ENCODE measurements at places on chromosomes 11 and 22. TPM values are rescaled to one million over a fixed set of nuclear protein-coding genes. Genes with fewer than 3 reads are reported as not detected.

MMP10 gene
- total RNA-seq, result not detected

SLC22A6 gene
- not detected for total RNA-seq

GRCh38 chr22:39658367-39658766, 87.8 kb downstream of the CACNA1I start:
- H3K27ac ChIP-seq, result no peak overlapping the region
- no peak for DNase-seq
- H3K4me1 ChIP-seq, result peaks cover 15% of the 10 kb centered on the region
- H3K36me3 ChIP-seq, result no peaks in the 10 kb centered on the region
- H3K4me3 ChIP-seq, result no peak overlapping the region

DNA sequence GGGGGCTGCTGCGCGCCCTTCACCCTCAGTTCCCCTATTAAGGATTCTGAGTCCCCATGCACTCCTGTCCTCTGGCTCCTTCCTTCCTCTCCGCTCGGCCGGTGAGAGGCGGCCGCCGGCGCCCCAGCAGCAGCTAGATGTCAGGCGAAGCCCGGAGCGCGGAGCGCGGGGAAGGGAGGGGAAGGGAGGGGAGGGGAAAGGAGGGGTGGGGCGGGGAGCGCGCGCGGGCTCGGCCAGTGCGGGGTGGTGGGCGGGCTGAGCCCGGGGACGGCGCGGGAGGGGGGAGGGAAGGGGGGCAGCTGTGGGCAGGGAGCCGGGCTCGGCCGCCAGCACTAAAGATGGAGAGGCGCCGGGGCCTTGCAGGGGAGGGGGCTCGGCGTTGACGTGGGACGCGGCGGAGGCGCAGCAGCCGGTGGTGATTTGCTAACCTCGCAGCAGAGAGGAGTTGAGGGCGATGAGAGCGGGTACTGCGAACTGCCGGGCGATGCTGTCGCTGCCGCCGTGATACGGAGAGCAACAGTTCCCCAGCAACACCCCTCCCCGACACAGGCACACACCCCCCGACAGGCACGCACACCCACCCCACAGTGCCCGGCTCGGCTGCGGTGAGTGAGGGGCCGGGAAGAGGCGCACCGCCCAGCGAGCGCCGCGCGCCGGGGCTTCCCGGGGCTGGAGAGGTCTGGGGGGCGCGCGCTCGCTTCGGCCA, at the start of gene ZBTB16:
Gene ZBTB16, plus strand, starts transcription at position 434 of the 706 bp plus-strand sequence. CDS start 3,590 bp downstream, outside the sequence.
- DNase-seq, result peak; percentile 80
- H3K4me1 ChIP-seq, result peaks cover 37% of the 10 kb centered on the region
- peak within 1 kb of the TSS; percentile 97 for H3K27ac ChIP-seq
- H3K4me3 ChIP-seq, result peak within 1 kb of the TSS; percentile 96

DNA sequence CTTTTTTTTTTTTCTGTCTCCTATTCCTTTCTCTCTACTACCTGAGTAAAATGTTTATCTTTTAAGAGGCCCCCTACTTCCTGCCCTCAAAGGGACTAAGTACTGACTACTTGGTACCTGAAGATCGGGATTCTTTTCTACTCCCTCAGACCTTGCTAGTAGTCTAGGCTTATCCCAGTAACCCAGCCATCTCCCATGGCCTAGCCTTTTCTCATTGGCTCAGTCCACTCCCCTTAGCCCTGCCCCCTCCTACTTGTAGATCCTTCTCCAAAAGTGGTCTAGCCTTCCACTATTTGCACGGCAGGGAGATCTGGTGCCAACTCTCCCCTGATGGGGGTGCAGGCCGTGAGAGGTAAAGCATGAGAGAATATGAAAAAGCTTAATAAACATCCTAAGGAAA, 133.7 kb downstream of the RCN1 start:
- no peak overlapping the region for H3K27ac ChIP-seq
- H3K27me3 ChIP-seq, result no peaks in the 10 kb centered on the region
- no peak overlapping the region for H3K4me3 ChIP-seq
- no peaks in the 10 kb centered on the region for H3K36me3 ChIP-seq

MMP7 gene
- total RNA-seq, result not detected

- DNase-seq, result no peak
- H3K36me3 ChIP-seq, result no peaks in the 10 kb centered on the region
- no peaks in the 10 kb centered on the region for H3K4me1 ChIP-seq
- H3K27ac ChIP-seq, result no peak overlapping the region
Measured at GRCh38 chr11:58926251-58926650, 13.0 kb upstream of the GLYATL1 start.

DNA sequence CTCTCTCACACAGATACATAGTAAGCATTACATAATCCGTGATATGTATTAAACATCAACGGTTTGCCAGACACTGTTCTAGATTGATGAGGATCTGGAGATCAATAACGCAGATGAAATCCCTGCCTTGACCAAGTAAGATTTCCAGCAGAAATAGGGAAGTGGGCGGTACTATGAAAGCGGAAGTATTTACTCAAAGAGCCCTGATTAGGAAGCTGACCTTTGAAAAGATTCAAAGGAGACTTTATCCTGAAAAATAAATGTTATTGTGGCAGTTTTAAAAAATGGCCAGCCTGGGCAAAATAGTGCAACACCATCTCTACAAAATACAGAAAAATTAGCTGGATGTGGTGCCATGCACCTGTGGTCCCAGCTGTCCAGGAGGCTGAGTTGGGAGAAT, 26.8 kb downstream of the GAB2 start:
- H3K27me3 ChIP-seq, result no peaks in the 10 kb centered on the region
- H3K27ac ChIP-seq, result no peak overlapping the region
- H3K36me3 ChIP-seq, result no peaks in the 10 kb centered on the region
- H3K4me3 ChIP-seq, result no peak overlapping the region
- H3K4me1 ChIP-seq, result no peaks in the 10 kb centered on the region
- no peak for DNase-seq

DNA sequence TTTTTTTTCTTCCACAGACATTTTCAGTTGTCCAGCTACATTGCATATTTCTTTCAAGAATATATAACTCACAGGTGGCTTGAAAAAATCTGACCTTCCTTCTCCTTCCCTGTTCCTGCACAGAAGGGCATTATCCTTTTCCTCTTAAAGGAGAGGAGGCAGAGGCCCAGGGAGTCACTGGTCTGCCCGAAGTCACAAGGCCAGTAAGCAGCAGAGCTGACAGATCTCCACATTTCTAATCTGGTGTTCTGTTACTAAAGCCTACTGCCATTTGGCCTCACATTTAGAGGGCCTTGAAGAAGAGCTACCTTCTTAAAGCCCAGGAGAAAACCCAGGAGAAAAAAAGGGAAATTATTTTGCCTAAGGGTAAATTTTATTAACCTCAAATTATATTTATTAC, 12.3 kb downstream of the ENDOD1 start:
- H3K27me3 ChIP-seq, result no peaks in the 10 kb centered on the region
- no peaks in the 10 kb centered on the region for H3K4me1 ChIP-seq
- H3K36me3 ChIP-seq, result peaks cover 7% of the 10 kb centered on the region

- no peak overlapping the region for H3K27ac ChIP-seq
- H3K27me3 ChIP-seq, result no peaks in the 10 kb centered on the region
- no peak overlapping the region for H3K4me3 ChIP-seq
- no peak for DNase-seq
- H3K4me1 ChIP-seq, result no peaks in the 10 kb centered on the region
Measured at GRCh38 chr22:38938925-38939324, 18.5 kb upstream of the APOBEC3A start.

LRRC74B gene
- total RNA-seq, result not detected

GRCh38 chr11:70487160-70487559, 88.8 kb downstream of the CTTN start:
- no peak overlapping the region for H3K27ac ChIP-seq
- H3K4me3 ChIP-seq, result no peak overlapping the region
- H3K4me1 ChIP-seq, result peaks cover 7% of the 10 kb centered on the region
- no peaks in the 10 kb centered on the region for H3K27me3 ChIP-seq
- H3K36me3 ChIP-seq, result no peaks in the 10 kb centered on the region

- no peak overlapping the region for H3K27ac ChIP-seq
- H3K4me1 ChIP-seq, result peaks cover 4% of the 10 kb centered on the region
- no peak overlapping the region for H3K4me3 ChIP-seq
- H3K36me3 ChIP-seq, result no peaks in the 10 kb centered on the region
Measured at GRCh38 chr22:21569459-21570170, 2.1 kb downstream of the UBE2L3 start.

DNA sequence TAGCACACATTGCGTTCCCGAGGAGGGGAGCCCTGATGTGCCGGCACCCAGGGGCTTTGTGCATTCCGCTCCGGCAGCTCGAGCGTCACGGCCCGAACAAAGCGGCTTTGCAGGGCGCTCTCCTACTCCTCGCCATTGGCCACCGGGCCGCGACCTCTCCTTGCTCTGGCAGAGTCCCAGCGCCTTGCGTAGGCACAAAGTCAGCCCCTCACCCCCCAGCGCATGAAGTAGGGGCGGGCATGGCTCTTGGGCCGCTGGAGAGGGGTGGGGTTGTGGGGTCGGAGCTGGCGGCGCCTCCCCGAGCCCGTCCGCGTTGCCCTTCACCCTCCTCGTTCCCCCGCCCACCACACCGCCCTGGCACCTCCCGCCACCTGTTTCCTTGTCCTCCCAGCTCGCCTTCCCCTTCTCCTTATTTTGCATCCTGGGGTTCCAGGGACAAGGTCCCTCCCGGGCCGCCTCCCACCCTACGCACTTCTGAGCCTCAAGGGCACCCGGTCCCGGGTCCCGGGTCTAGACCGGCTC, 753 bp upstream of the PPARA start:
- peak overlapping the region; percentile 64 for H3K4me3 ChIP-seq
- no peaks in the 10 kb centered on the region for H3K27me3 ChIP-seq
- H3K4me1 ChIP-seq, result peaks cover 27% of the 10 kb centered on the region
- DNase-seq, result peak; percentile 57
- H3K36me3 ChIP-seq, result no peaks in the 10 kb centered on the region

ACTN3 gene
- 0.21 TPM for total RNA-seq

IGSF9B gene
- total RNA-seq, result 5.1 TPM

OR51B2 gene
- not detected for total RNA-seq

GRCh38 chr22:30217698-30218560, 28.6 kb downstream of the LIF start:
- H3K27me3 ChIP-seq, result no peaks in the 10 kb centered on the region
- DNase-seq, result no peak
- H3K36me3 ChIP-seq, result no peaks in the 10 kb centered on the region
- H3K27ac ChIP-seq, result peak overlapping the region; percentile 62

YPEL1 gene
- 10.9 TPM for total RNA-seq

GRCh38 chr22:19911540-19912270, 29.9 kb upstream of the COMT start:
- H3K4me1 ChIP-seq, result peaks cover 3% of the 10 kb centered on the region
- peaks cover 84% of the 10 kb centered on the region for H3K36me3 ChIP-seq
- no peak overlapping the region for H3K27ac ChIP-seq
- DNase-seq, result no peak

RCOR2 gene
- total RNA-seq, result 1.6 TPM

EHF gene
- total RNA-seq, result not detected

OR52I2 gene
- total RNA-seq, result not detected

GRCh38 chr11:22521226-22521625, 104.4 kb downstream of the FANCF start:
- H3K4me3 ChIP-seq, result no peak overlapping the region
- H3K27me3 ChIP-seq, result no peaks in the 10 kb centered on the region
- no peak overlapping the region for H3K27ac ChIP-seq
- no peaks in the 10 kb centered on the region for H3K36me3 ChIP-seq
- DNase-seq, result no peak

DNA sequence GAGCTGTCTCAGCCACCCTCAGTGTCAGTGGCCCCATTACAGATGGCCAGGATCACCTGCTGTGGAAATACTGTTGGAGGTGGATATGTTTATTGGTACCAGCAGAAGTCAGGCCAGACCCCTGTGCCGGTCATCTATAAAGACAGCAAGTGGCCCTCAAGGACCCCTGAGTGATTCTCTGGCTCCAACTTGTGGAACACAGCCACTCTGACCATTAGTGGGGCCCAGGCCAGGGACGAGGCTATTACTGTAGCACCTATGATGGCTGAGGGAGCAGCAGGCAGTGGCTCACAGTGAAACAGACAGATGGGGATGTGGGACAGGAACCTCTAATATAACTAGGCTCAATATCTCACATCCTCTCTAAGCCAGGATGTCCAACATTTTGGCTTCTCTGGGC, 25.5 kb upstream of the GGTLC2 start:
- no peaks in the 10 kb centered on the region for H3K27me3 ChIP-seq
- H3K27ac ChIP-seq, result no peak overlapping the region
- no peak for DNase-seq
- no peak overlapping the region for H3K4me3 ChIP-seq
- H3K36me3 ChIP-seq, result no peaks in the 10 kb centered on the region

CSNK2A3 gene
- total RNA-seq, result 2.9 TPM

DNA sequence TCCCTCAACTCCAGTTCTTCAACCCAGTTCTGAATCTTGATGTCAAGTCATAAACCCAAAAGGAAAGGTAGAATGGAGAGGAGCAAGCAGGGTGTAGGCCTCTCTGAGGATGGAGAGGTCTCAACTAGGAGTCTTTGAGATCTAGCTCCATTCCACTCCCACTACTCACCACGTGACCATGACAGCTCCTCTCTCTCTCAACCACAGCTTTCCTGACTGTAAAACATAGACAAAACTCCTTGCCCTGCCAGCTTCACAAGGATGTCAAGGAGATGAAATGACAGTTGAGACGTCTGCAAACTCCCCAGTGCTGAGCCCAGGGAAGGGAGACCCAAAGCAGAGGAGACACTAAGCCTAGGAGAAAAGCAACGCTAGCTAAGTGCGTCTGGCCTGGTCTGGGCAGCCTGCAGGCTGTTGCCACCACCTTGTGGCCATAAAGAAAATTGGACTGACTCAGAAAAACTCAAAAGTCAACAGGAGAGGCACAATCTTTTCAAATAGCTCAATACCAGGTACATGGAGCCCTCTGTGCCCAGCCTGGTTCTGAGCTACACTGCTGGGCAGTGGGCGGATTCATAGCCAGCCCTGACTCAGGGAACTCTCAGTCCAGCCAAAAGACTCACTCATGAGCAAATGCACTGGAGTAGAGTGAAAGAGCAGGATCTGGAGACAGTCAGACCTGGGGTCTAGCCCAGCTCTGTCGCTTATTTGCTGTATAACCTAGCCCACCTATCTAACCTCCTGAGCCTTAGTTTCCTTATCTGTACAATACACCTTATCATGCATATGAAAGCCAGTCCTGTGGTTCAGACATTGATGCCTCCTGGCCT, 3.4 kb downstream of the CLPB start:
- H3K27me3 ChIP-seq, result no peaks in the 10 kb centered on the region
- no peak overlapping the region for H3K27ac ChIP-seq
- no peak overlapping the region for H3K4me3 ChIP-seq
- peaks cover 44% of the 10 kb centered on the region for H3K36me3 ChIP-seq
- DNase-seq, result no peak
- no peaks in the 10 kb centered on the region for H3K4me1 ChIP-seq

DNA sequence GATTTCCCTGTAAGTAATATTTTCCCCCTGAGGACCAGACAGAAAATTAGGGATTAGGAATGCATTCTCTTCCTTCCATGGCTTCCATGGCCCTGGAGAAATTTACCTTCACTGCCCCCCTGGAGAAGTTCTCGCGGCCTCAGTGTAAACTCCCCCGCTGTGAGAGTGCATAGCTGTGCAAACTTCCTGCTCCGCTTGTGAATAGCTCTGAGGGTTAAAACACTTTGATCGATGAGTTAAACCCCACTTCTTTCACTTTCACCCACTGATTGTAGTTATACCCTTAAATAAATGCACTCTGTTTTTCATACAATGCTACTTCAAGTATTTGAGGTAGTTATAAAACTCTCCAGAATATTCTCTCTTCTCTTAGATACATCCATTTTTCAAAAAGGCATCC, 190.8 kb downstream of the DSCAML1 start:
- no peaks in the 10 kb centered on the region for H3K36me3 ChIP-seq
- H3K27ac ChIP-seq, result no peak overlapping the region
- H3K27me3 ChIP-seq, result no peaks in the 10 kb centered on the region
- H3K4me3 ChIP-seq, result no peak overlapping the region
- DNase-seq, result no peak

GRCh38 chr11:67452141-67452952, at the start of gene GPR152:
Gene GPR152, minus strand, starts transcription at chr11:67452729. Its CDS starts 5 bp downstream, at chr11:67452724.
- H3K36me3 ChIP-seq, result no peaks in the 10 kb centered on the region
- peak within 1 kb of the TSS; percentile 8 for H3K4me3 ChIP-seq
- no peaks in the 10 kb centered on the region for H3K4me1 ChIP-seq
- no peaks in the 10 kb centered on the region for H3K27me3 ChIP-seq
- H3K27ac ChIP-seq, result no peak within 1 kb of the TSS

PKNOX2 gene
- 7.2 TPM for total RNA-seq

CSF2RB gene
- 5.7 TPM for total RNA-seq

MYRF gene
- 1.0 TPM for total RNA-seq
